ENCODE measurements at places on chromosomes 3 and 15. TPM values are rescaled to one million over a fixed set of nuclear protein-coding genes. Genes with fewer than 3 reads are reported as not detected.
A peak's percentile ranks its signal among the peaks of the same experiment; 100 is the strongest.

The MESP1 gene
- not detected for total RNA-seq

The SLC35G2 gene
- total RNA-seq: 5.4 TPM

The FES gene
- total RNA-seq: 6.5 TPM

The ISL2 gene
- total RNA-seq: 0.33 TPM

The C15orf62 gene
- 0.70 TPM for total RNA-seq

The ZNF860 gene
- total RNA-seq: 2.6 TPM

DNA sequence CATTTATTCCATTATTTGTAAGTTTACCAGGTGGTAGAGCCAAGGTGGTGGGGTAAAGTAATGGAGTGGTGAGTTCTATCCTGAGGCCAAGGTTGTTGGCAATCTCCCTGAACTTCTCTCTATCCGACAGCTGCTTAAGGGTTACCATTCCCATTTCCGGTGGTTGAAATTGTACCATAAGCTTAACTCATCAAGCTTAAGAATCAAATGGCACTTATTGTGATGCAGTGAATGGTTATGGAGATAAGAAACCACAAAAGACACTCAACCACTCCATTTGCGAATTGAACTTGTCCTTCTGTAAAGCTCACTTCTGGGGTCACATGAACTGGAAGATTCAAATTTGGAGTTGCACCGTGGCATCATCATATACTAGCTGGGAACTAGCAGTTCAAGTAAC, 287.4 kb upstream of the SLCO3A1 start:
- H3K4me3 ChIP-seq: no peak overlapping the region
- no peak for DNase-seq
- H3K27me3 ChIP-seq: no peaks in the 10 kb centered on the region
- H3K4me1 ChIP-seq: peaks cover 6% of the 10 kb centered on the region

GRCh38 chr3:71714595-71714994, 10.6 kb downstream of the EIF4E3 start:
- no peaks in the 10 kb centered on the region for H3K4me1 ChIP-seq
- no peak for DNase-seq
- H3K36me3 ChIP-seq: no peaks in the 10 kb centered on the region
- H3K27me3 ChIP-seq: no peaks in the 10 kb centered on the region

GRCh38 chr3:105822171-105823123, 46.4 kb downstream of the CBLB start:
- no peak overlapping the region for H3K27ac ChIP-seq
- H3K36me3 ChIP-seq: peaks cover 11% of the 10 kb centered on the region
- H3K4me3 ChIP-seq: no peak overlapping the region
- no peak for DNase-seq
- no peaks in the 10 kb centered on the region for H3K27me3 ChIP-seq

DNA sequence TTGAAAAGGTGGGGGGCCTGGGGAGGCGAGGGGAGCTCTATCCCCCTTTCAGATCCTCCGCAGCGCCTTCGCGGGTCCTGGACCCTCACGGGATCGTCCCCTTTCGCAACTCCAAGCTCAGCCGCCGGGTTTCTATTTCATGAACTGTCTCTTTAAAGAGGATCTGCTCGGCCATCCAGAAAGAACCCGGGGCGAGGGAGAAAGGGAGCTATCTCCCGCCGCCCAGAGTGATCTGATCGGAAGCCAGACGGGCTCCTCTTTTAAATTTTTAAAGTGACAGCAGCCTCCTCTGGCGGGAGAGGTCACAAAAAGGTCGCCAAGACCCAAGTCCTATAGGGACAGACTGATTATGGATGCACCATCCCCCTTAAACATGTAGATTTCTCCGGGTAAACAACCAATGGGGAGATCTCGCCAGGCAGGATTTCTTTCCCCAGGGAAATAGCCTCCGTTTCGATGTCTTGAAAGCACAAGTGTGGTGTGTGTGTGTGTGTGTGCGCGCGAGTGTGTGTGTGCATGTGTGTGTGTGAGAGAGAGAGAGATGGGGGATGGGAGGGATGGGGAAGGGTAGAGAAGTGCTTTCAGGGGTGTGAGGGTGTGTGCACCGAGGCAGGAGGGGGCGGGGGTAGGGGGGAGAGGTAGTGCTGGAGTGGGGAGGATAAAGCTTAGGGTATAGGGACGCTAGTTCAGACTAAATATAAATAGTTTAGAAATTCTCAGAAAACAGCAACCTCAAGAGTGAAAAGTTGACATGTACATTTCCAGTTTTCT, 516.1 kb downstream of the MECOM start:
- no peak overlapping the region for H3K27ac ChIP-seq
- H3K36me3 ChIP-seq: no peaks in the 10 kb centered on the region
- H3K4me1 ChIP-seq: no peaks in the 10 kb centered on the region
- DNase-seq: peak; percentile 86
- H3K27me3 ChIP-seq: peaks cover 22% of the 10 kb centered on the region
- peak overlapping the region; percentile 75 for H3K4me3 ChIP-seq

GRCh38 chr3:42960282-42960681, 18.8 kb upstream of the GASK1A start:
- H3K4me1 ChIP-seq: no peaks in the 10 kb centered on the region
- H3K27me3 ChIP-seq: no peaks in the 10 kb centered on the region
- H3K4me3 ChIP-seq: no peak overlapping the region
- no peaks in the 10 kb centered on the region for H3K36me3 ChIP-seq

GRCh38 chr3:71949442-71949841, 164.5 kb upstream of the PROK2 start:
- no peak overlapping the region for H3K4me3 ChIP-seq
- no peaks in the 10 kb centered on the region for H3K27me3 ChIP-seq
- H3K27ac ChIP-seq: no peak overlapping the region
- no peak for DNase-seq

GRCh38 chr3:25000971-25001591, 427.0 kb upstream of the RARB start:
- H3K4me1 ChIP-seq: no peaks in the 10 kb centered on the region
- no peak overlapping the region for H3K27ac ChIP-seq
- DNase-seq: no peak
- H3K27me3 ChIP-seq: no peaks in the 10 kb centered on the region
- H3K4me3 ChIP-seq: no peak overlapping the region

DNA sequence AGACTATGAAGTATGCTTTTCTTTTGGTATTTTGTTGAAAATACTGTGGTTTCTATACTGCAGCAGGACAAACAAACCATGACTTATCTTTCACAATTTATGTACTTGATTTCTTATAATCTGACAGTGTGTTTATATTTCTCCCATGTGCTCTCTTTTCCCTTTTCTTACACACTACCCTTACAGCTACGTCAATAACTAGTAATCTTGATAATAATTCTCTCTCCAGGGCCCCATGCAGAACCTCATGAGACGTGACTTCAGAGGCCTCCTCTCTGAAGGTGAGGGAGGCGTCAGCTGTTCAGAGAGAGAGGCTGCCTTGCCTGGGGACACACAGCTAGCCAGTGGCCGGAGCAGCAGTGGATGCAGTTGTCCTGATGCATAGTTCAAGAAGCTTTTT, 35.9 kb downstream of the KY start:
- no peaks in the 10 kb centered on the region for H3K27me3 ChIP-seq
- H3K4me1 ChIP-seq: no peaks in the 10 kb centered on the region
- H3K36me3 ChIP-seq: no peaks in the 10 kb centered on the region
- H3K4me3 ChIP-seq: no peak overlapping the region
- DNase-seq: no peak

GRCh38 chr3:186311441-186311840, 50.6 kb downstream of the DGKG start:
- no peaks in the 10 kb centered on the region for H3K36me3 ChIP-seq
- no peak overlapping the region for H3K4me3 ChIP-seq

DNA sequence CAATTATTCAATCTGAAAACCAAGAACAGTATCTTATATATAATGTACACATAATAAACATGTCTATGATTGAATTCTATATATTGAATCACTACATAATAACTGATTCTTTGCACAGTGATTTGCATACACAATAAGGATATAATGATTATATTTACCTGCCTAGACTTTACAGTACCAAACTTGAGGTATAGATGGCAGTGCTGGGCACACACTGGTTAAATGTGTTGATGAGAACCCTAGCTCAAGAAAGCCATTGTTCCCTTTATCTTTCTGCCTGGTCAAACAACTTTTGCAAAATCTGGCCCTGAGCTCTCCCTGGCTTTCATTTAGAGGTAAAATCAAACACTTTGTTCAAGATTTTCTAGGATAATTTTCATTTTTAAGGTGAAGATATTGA, 697.7 kb downstream of the TUSC7 start:
- no peak for DNase-seq
- peaks cover 5% of the 10 kb centered on the region for H3K4me1 ChIP-seq
- H3K27me3 ChIP-seq: no peaks in the 10 kb centered on the region
- H3K4me3 ChIP-seq: no peak overlapping the region
- H3K27ac ChIP-seq: no peak overlapping the region

DNA sequence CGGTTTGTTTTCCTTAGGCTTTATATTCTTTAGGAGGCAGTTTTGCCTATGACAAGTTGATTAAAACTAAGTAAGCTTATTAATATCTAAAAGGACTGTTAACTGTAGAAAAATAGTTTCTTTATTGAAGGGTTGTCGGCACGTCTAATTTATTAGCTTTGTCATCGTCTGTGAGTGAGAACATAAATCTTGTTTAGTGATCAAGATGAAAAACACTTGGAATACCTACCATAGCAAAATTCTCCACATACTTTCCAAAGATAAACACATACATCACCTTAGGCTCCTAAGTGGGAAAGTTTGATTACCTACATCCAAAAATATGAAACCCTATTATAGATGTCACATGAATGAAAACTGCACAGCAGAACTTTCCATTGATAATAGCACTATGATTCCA, 139.1 kb upstream of the BNIP2 start:
- no peak for DNase-seq
- no peak overlapping the region for H3K4me3 ChIP-seq
- no peaks in the 10 kb centered on the region for H3K27me3 ChIP-seq
- H3K27ac ChIP-seq: no peak overlapping the region
- no peaks in the 10 kb centered on the region for H3K4me1 ChIP-seq

GRCh38 chr3:12967606-12968351, 105.5 kb downstream of the IQSEC1 start:
- no peak overlapping the region for H3K27ac ChIP-seq
- H3K4me1 ChIP-seq: no peaks in the 10 kb centered on the region
- peak overlapping the region; percentile 77 for H3K4me3 ChIP-seq
- DNase-seq: peak; percentile 96
- no peaks in the 10 kb centered on the region for H3K27me3 ChIP-seq
- H3K36me3 ChIP-seq: no peaks in the 10 kb centered on the region

DNA sequence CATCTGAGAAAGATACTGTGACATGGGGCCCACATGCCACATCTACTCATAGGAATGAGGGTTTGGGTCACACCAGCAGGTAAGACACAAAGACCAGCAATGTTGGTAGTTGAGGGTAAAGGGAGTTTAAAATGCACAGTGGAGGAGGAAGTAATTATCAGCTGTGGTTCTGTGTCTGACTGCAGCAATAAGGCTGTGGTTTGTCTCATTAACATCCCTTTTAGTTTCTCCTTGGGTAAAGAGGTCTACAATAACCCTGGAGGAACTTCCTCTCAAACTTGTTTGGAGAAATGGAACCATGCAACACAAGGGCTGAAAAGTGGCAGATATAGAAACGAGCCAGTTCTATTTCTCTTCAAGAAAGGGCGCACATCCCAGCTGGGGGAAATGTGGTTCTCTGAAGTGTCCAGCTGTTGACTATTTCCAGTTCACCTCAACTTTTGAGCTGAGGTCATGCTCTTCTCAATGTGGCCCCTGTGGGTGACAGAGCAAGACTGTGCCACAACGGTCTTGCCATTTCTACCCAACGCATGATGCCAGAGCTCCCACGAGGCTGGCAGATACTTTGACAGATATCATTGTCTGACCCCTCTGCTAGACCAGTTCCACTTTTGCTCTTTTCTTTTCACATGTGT, 234.3 kb downstream of the SQOR start:
- H3K36me3 ChIP-seq: peaks cover 9% of the 10 kb centered on the region
- no peaks in the 10 kb centered on the region for H3K27me3 ChIP-seq
- no peaks in the 10 kb centered on the region for H3K4me1 ChIP-seq
- no peak for DNase-seq
- no peak overlapping the region for H3K27ac ChIP-seq

GRCh38 chr3:138019281-138020069, 9.5 kb downstream of the CLDN18 start:
- H3K36me3 ChIP-seq: no peaks in the 10 kb centered on the region
- H3K27me3 ChIP-seq: no peaks in the 10 kb centered on the region
- no peak for DNase-seq
- H3K27ac ChIP-seq: no peak overlapping the region

GRCh38 chr3:58326267-58326900, 6.3 kb upstream of the PXK start:
- H3K27me3 ChIP-seq: no peaks in the 10 kb centered on the region
- no peak for DNase-seq
- peaks cover 3% of the 10 kb centered on the region for H3K4me1 ChIP-seq
- H3K27ac ChIP-seq: no peak overlapping the region
- H3K4me3 ChIP-seq: no peak overlapping the region
